ENCODE measurements at places on chromosomes 3 and 15. TPM values are rescaled to one million over a fixed set of nuclear protein-coding genes. Genes with fewer than 3 reads are reported as not detected.

The RGMA gene
- 12.4 TPM for total RNA-seq

The ACTC1 gene
- total RNA-seq = 4.0 TPM

The GOLGA8M gene
- 2.7 TPM for total RNA-seq

The MST1 gene
- total RNA-seq = 38.3 TPM

The RNU5B-1 gene
- 18.5 TPM for total RNA-seq

The TF gene
- 1.9 TPM for total RNA-seq

The OR5K2 gene
- not detected for total RNA-seq

The VILL gene
- 2.3 TPM for total RNA-seq

The EDEM1 gene
- total RNA-seq = 42.1 TPM

The SECISBP2L gene
- 47.7 TPM for total RNA-seq

The NDN gene
- 27.8 TPM for total RNA-seq

The LMOD3 gene
- not detected for total RNA-seq

The PRR23E gene
- total RNA-seq = not detected

DNA sequence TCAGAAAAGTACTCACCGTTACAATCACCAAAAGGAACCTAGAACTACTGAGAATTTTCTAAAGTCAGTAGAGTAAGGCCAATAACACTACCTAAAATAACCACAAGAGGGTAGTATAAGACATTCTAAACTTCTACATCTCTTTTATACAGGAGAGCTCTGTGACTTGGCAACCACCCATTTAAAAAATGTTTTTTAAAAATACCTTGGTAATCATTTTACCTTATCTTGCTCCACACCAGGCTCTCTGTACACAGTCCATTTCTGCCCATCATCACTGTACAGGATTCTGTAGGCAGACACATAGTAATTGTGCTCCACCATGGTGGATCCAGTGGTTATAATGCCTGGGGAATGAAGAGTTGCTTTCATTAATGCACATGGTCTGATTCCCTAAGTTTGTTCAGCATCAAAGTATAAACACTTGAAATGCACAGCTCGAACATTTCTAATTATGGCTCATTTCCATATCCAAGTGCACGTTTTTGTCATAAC lies 54.5 kb downstream of the ST3GAL6 start:
- no peak for DNase-seq

DNA sequence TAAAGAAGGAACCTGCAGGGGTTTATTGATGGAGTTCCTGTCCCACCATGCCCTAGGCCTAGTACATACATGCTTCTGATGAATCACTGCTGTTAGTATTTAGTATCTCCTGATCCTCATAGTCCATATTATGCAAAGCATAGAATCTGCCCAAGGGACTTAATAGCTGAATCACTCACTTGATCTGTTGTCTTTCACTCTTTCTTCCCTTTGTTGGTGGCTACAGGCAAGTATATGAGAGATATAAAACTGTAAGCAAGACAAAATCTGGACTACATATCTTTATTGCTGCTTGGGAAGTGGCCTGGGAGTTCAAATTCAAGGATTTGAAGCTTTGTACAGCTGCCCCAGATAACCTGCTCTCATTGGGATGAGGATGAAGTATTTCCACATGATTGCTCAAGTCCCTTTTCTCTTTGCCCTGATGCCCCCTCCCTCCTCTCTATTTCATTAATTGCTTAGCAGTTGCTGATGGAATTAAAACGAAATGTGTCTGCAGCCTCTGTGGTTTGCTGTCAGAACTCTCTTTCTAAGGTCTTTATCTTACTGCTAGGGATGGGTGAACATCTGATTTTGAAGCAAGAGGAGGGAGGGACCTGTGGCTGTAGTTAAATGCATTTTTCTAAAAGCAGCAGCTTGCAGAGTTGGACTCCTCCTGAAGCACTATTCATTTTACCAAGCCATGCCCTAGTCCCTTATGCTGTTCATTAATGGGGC lies 114.1 kb downstream of the ZNF609 start:
- DNase-seq = no peak

GRCh38 chr15:99895956-99896311 lies 162.7 kb upstream of the LYSMD4 start:
- no peak for DNase-seq

DNA sequence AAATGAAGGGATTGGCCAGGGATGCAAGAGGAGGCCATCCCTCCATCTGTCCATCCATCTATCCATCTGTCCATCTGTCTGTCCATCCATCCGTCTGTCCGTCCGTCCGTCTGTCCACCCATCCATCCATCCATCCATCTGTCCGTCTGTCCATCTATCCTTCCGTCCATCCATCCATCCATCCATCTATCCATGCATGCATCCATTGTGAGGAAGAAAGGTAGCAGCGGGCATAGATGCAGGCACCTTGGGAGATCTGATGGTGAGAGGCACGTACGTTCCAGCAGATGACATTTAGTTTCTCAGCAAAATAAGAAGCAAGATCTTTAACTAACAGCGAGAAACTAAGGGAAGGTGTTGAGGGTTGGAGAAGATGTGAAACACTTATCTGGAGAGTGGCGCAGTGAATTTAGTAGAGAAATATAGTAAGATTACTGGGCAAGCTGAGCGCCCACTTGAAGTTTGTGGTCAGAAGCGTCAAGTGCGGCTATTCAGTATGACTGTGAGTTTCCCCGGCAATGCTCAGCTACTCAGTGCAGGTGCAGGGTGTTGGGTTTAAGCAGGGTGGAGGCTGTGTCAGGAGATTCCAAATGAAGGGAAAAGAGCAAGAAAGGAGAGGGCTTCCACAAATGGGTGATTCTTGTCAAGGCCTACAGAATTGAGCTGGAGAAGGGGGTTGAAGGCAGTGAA lies 22.4 kb upstream of the SRP14 start:
- DNase-seq = no peak

DNA sequence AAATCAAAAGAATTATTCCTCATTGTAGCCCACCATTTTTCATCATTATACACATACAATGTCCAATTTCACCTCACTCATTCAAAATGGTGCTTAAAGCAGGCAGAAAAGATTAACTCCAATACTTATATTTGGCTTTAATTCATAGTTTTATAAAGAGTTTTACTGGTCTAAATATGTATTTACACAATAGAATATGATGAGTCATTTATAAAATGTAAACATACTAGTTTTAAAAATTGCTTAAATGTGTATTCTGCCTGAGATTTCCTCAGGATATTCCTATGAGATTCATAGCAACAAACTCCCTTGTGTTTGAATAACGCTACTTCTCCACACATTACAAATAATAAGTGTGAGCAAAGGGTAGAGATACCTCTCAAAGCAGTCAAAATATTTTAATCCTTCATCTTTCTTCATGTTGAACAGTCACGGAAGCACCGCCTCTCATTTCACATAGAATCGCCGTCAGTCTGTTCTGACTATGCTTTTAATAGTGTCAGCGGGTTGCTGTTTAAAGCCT lies 75.7 kb upstream of the GBE1 start:
- no peak for DNase-seq

- DNase-seq = no peak
Measured at GRCh38 chr3:66499881-66500575, 794 bp downstream of the LRIG1 start.

DNA sequence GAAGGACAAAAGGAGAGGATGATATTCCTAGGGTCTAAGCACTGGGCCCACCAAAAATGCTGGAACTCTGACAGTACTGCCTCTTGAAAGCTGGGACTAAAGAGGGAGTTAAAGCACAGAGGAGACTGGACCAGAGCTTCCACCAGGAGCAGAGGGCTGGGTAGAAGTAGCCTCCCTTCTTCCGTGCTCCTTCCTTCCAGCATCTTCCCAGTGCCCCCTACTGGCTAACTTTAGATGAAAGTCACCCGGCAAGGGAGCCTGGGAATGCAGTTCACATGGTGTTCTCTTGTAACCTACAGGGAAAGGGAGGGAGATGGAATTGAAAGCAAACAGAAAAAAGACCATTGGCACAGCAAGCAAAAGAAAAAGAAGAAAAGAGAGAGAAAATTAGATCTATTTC lies 106.1 kb upstream of the COL8A1 start:
- no peak for DNase-seq

- DNase-seq = no peak
Measured at GRCh38 chr3:189419683-189420082, 211.5 kb upstream of the TP63 start.

GRCh38 chr3:53888232-53888631 lies 3.4 kb downstream of the SELENOK start:
- no peak for DNase-seq

- DNase-seq = no peak
Measured at GRCh38 chr3:35992041-35992440, 352.7 kb downstream of the ARPP21 start.

DNA sequence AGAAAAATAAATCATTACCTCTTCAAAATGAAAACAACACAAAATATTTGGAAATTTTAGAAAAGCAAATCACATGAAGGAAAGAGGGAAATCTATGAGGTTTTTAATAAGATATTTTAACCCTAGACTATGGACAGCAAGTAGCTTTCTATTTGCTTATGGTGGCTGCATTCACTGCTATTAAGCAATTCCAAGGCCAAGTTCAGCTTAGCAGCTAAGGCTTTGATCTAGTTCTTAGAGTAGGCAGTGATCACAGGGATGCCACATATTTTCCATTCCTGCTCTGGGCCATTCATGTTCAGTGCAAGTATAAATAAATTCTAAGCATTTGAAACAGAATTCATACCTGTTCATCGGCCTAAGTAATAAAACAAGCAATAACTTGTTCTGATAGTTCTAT lies 235.3 kb downstream of the CDIN1 start:
- DNase-seq = no peak

- DNase-seq = peak; percentile 72
Measured at GRCh38 chr3:127853681-127854080, 31.4 kb upstream of the MGLL start.

DNA sequence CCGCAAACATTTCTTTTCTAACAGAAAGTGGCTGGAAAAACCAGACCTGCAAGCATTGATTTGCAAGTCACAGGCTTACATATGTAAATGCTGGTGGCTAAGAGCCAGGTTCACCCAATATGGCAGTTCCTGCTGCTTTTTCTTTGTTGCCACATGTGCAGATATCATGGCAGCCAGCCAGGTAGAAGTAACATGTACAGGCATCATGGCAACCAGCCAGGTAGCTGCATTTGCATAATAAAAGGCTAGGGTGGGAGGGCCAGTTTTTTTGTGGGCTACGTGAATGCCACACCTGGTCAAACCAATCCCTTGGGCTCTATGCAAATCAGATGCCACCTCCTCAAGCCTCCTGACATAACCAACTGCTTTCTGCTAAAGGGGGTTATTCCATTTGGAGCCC lies 2.8 kb upstream of the SMCO1 start:
- DNase-seq = no peak

DNA sequence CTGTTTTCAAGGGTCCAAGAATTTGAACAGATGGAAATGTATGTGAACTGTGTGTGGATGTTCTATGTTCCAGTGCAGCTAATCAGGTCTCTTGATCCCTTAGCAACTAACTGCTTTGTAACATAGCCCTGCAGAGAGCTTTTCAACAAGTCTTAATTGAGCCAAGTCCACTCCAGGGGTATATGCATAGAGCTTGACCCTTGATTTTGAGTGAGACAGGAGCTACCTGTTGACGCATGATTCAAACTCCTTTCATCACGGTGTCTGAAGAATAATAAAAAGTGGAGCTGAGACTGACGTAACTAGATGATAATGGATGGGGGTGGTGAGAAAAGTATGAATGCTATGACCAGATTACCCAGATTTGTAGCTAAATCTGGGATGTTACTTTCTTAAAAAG lies 93.3 kb upstream of the CCDC54 start:
- DNase-seq = no peak

DNA sequence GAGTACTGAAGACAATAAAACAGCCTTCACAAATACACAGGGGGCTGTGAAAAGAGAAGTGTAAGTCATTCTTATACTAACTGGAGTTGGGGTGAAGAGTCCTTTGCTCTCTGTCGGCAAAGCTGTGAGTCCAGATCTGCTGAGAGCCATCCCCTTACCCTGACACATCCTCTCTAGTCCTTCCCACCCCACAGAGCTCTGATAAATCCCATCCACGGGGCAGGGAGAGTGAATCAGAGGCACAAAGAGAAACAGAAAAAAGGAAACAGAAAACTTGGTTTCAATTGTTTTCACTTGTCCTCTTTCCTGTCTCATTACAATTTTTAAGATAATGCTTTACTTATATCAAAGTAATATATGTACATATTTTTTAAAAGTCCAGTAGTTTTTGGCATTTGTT lies 18.2 kb upstream of the ZNF639 start:
- no peak for DNase-seq

- no peak for DNase-seq
Measured at GRCh38 chr15:57118013-57118799, 199.8 kb downstream of the TCF12 start.

- no peak for DNase-seq
Measured at GRCh38 chr3:191959876-191960413, 499.0 kb downstream of the PYDC2 start.

- no peak for DNase-seq
Measured at GRCh38 chr3:178446059-178446458, 90.2 kb upstream of the KCNMB2 start.

GRCh38 chr3:64321747-64322146 lies 96.5 kb upstream of the PRICKLE2 start:
- DNase-seq = no peak

- DNase-seq = no peak
Measured at GRCh38 chr15:62619526-62619925, 423.0 kb upstream of the TPM1 start.

DNA sequence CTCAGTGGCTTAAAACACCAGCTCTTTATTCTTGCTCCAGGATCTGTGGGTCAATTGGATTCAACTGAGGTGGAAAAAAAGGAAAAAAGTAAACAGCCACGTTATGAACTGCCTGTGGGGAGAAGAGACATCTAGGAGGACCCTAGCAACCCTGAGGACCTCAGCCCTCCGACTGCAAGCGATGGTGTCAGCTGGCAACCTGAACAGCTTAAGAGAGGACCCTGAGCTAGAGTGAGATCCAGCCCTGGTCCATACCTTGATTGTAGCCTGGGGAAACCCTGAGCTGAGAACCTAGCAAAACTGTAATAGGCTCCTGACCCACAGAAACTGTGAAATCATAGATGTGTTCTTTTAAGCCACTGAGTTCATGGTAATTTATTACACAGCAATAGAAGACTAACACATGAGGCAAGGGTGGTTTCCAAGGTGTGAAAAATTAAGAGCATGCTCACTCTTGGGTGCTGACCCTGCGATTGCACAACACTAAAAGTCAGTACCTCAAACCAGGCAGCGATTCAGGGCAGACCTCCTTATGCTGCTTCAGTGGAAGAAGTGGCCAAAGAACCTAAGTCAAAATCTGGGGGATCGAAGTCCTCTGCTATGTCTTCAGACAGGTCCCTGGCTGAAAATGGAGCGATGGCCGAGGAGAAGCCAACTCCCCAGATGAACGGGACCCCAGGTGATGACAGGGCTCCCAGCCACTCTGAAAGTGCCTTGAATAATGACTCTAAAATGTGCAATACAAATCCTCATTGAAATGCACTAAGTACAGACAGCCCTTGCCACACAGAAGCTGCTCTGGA lies 57.7 kb downstream of the GASK1A start:
- peak; percentile 68 for DNase-seq

- no peak for DNase-seq
Measured at GRCh38 chr15:85886309-85886811, 91.6 kb upstream of the KLHL25 start.

- DNase-seq = no peak
Measured at GRCh38 chr3:111481551-111481950, 60.4 kb upstream of the CD96 start.

- DNase-seq = no peak
Measured at GRCh38 chr3:173954647-173955046, 557.1 kb downstream of the NLGN1 start.

GRCh38 chr15:81196576-81197254 lies at the start of gene IL16:
TSS of gene IL16 (plus strand) at chr15:81196879. CDS start at chr15:81225400, 28,521 bp downstream.
- DNase-seq = peak; percentile 71
